NCI-H1694 treated with DMSO at 0.1 percent for 48 hours (cell line): ENCODE measurements at places on chromosomes 5 and 9.

- DNase-seq: no peak
Observed at GRCh38 chr9:1086517-1086916, 36.4 kb downstream of the DMRT2 start.

DNA sequence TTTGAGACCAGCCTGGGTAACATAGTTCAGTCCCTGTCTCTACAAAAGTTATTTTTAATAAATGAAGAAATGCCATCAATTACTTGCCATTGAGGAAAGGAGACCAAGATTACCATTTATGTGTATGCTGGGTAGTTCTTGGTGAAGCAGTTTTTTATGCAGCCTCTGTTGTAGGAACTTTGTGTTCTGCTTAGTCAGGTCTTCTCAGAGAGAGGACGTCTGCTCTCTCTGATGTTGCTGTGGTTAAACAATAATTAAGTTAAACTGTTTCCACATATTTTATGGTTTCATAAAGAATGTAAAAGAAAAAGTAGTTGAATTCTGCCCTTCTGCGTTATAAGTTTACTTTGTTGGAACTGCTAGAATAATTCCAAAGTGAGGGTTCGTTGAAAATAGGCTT is 210.5 kb downstream of the KDM4C start:
- no peak for DNase-seq

GRCh38 chr9:135267191-135267809 is 179.8 kb downstream of the OLFM1 start:
- DNase-seq: no peak

DNA sequence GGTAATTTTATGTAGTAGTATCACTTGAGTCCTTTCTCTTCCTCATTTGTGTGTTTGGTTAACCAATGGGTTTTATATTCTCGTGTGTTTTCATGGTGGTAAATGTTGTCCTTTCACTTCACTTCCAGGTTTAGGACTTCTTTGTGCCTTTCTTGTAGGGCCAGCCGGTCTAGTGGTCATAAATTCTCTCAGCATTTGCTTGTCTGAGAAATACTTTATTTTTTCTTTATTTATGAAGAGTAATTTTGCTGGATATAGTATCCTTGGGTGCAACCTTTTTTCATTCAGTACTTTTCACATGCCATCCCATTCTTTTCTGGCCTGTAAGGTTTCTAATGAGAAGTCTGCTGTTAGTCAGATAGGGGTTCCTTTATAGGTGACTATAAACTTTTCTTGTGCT is 107.1 kb downstream of the GNA14 start:
- no peak for DNase-seq

GRCh38 chr5:6700074-6700684 is 13.1 kb upstream of the TENT4A start:
- DNase-seq: no peak

- DNase-seq: no peak
Observed at GRCh38 chr9:137224830-137225694, at the start of gene CYSRT1. TSS of gene CYSRT1 (plus strand) at chr9:137225174. CDS start at chr9:137225622, 448 bp downstream.
